ENCODE measurements at places on chromosomes 7 and 10.
A peak's percentile ranks its signal among the peaks of the same experiment; 100 is the strongest.

- no peak for DNase-seq
Measured at GRCh38 chr7:150803161-150803860, 2.7 kb downstream of the TMEM176A start.

GRCh38 chr10:97129666-97130065, 56.1 kb downstream of the SLIT1 start:
- peak; percentile 33 for DNase-seq

DNA sequence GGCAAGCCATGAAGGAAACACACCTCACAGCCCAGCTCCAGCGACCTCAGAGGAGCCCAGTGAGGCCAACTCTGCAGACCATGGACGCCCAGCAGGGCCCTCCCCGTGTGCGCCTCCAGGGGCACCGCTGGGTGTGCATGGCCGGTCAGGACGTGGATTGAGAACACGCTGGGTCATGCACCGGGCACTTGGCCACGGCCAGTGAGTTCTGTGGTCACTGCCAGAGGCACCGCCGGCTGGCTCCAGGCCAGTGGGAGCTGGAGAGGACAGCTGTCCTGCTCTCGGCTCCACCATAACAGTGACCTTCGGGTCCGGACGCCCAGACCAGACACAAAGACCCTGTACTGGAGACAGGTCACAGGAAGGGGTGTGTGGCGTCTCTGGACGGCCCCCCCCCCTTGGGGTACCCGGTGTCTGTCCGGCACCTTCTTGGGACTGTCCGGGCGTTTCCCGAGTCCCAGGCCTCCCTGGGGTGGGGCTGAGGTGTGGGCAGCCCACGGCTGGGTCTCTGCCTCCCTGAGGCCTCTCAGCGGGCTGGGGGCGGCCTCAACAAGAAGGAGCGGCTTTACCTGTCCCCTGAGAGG, 50.4 kb upstream of the NKX6-2 start:
- peak; percentile 44 for DNase-seq

DNA sequence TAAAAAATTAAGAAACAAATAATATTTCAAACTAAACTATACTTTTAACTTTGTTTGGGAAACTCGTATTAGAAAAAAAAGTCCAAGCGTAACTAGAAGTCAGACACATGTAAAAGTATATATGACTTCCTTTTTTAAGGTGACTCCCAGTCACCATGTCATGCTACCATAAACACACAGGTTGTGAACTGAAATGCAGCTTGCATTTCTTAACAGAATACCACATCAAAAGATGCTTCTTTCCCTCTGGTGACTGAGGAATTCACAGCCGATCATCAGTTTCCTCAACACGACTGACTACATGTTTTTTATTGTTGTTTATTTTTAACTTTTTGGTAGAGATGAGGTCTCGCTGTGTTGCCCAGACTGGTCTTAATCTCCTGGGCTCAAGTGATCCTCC, 445.0 kb downstream of the PARD3 start:
- no peak for DNase-seq

DNA sequence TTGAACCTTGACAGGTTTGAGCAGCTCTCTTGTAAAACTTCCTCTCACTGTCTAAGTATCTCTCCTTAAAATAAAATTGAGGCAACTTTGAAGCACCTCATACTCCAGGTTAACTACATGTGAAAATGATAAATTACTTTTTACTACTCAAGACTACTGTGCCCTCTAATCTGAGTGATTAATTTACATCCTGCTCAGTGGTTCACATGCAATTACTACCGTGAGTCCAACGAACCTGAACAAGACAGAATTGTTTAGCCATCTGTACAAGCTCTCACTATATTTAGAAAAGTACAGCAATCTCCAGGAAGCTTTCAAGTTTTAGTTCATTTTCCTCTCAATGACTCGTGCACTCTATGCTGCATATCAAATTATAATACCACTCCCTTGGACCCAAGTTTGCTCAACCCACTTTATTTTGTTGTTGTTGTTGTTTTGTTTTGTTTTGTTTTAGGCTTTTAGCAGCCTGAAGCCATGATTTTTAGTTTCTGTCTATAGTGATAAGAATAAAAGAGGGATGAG, 21.2 kb downstream of the PDE1C start:
- DNase-seq = no peak

- peak; percentile 26 for DNase-seq
Measured at GRCh38 chr10:75408911-75409885, 7.6 kb upstream of the ZNF503 start.

GRCh38 chr10:96491303-96491702, 22.4 kb downstream of the TLL2 start:
- no peak for DNase-seq

DNA sequence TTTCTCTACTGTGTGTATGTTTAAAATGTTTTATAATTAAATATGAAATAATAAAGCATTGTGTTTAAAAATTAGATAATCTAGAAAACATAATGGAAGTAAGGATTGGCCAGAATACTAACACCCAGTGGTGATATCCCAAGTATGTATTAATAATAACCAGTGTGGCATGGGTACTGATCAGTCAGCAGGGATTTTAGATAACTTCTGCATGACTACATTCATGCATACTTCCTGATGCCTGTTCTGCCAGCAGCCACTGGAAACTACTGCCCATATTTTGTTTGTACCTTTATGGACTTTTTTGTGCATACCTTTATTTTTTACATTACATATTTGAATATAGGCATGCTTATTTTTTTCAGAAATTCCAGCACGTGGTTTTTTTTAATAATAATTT, 156.6 kb upstream of the TMEM196 start:
- DNase-seq = no peak

DNA sequence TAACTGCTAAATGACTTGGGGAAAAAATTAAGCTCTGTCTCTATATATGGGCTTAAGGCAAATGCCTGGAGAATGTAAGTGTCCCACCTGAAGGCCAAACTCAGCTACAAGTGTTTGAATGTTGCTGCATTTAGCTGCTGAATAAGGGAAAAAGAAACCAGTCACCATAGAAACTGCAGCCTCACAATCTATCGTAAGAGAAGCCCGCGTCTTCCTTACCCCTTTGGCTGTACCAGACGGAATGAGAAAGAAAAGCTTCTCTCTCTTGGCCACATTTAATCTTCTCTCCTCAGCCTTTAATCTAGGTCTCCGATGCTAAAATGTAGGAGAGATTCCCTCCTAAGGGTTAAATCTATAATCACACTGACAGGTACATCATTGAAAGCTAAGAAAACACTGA, 147.2 kb downstream of the SFMBT2 start:
- no peak for DNase-seq

Data from nucleus accumbens (tissue), 56 donors.